ENCODE measurements at places on chromosomes 2 and 18. TPM values are rescaled to one million over a fixed set of nuclear protein-coding genes. Genes with fewer than 3 reads are reported as not detected.

MATN3 gene
- not detected for polyA plus RNA-seq

NEU2 gene
- not detected for polyA plus RNA-seq

PROC gene
- 0.17 TPM for polyA plus RNA-seq

FBLN7 gene
- not detected for polyA plus RNA-seq

INHA gene
- not detected for polyA plus RNA-seq

DAPL1 gene
- polyA plus RNA-seq = not detected

NTSR2 gene
- not detected for polyA plus RNA-seq

DNA sequence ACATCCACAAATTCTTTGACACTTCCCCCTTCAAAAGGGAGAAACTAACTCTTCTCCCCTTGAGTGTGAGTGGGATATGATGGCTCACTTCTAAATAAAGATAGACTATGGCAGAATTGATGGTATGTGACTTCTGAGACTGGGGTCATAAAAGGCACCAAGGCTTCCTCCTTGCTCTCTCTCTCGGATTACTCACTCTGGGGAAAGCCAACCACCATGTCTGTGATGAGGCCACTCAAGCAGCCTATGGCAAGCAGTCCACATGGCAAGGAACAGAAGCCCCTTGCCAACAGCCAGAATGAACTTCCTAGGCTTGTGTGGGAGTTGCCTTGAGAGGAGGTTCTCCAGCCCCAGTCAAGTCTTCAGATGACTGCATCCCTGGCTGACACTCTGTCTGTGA, 43.6 kb downstream of the KIAA2012 start:
- no peak overlapping the region for H3K27ac ChIP-seq
- H3K4me1 ChIP-seq = peaks cover 23% of the 10 kb centered on the region
- no peak overlapping the region for H3K4me3 ChIP-seq
- H3K27me3 ChIP-seq = no peaks in the 10 kb centered on the region

DNA sequence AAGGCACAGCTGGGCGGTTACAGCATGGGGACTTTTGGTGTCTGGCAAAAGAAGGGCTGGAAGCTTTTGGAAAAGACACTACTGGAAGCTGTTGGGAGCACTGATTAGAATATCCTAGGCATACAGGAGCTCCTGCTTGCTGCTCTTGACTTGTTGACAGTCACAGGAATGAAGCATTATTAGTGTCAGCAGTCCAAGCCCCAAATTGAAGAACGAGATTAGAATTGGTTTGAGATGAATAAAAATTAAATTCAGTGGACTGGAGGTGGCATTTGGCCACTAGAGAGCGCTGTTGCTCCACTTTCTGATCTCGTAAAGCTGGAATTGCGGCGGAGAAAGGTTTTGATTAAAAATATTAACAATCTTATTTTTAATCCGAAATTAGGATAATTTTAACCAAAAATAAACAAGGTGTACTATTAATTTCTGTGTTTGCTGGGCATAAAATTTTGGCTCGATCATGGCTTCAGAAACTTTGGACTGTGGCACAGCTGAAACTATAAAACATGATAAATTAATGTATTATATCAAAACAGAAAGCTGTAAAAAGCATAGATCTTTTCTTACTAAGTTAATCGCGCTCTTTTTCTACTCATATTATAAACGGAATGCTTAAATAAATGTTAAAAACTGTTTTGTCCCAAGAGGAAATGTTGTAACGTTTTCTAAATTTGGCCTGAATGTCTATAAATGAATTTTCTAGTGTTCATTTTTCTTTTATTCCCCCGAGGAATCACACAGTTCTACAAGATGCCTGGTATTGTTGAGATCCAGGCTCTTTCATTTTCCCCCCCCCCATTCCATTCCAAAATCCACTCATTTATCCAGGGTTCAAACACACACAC, 2.4 kb upstream of the HOXD8 start:
- peaks cover 82% of the 10 kb centered on the region for H3K27me3 ChIP-seq
- no peak overlapping the region for H3K27ac ChIP-seq
- no peak overlapping the region for H3K4me3 ChIP-seq
- DNase-seq = peak; percentile 58
- peaks cover 11% of the 10 kb centered on the region for H3K4me1 ChIP-seq
- no peaks in the 10 kb centered on the region for H3K36me3 ChIP-seq

- peaks cover 32% of the 10 kb centered on the region for H3K4me1 ChIP-seq
- H3K4me3 ChIP-seq = no peak overlapping the region
- H3K27me3 ChIP-seq = peaks cover 93% of the 10 kb centered on the region
- no peaks in the 10 kb centered on the region for H3K36me3 ChIP-seq
- H3K27ac ChIP-seq = no peak overlapping the region
- no peak for DNase-seq
These were observed 51.5 kb downstream of the SETBP1 start for GRCh38 chr18:44732238-44732563.

DNA sequence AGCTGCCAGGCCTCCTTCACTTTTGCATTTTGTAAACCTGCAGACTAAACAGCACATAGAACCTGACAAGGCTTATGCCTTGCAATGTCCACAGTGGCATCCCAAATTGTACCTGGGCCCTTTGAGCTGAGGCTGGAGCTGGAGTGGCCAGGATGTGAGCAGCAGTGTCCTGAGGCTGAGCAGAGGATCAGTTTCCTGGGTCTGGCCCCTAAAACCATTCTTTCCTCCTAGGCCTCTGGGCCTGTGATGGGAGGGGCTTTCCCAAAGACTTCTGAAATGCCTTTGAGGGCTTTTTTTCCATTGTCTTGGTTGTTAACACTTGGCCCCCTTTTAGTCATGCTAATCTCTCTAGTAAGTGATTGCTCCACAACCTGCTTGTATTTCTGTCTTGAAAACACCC, 32.8 kb downstream of the FSIP2 start:
- H3K27ac ChIP-seq = no peak overlapping the region
- no peaks in the 10 kb centered on the region for H3K36me3 ChIP-seq
- H3K4me3 ChIP-seq = no peak overlapping the region
- no peaks in the 10 kb centered on the region for H3K27me3 ChIP-seq
- no peak for DNase-seq

- H3K4me3 ChIP-seq = no peak overlapping the region
- no peaks in the 10 kb centered on the region for H3K36me3 ChIP-seq
- peaks cover 18% of the 10 kb centered on the region for H3K4me1 ChIP-seq
- H3K27me3 ChIP-seq = no peaks in the 10 kb centered on the region
These were observed 106.7 kb downstream of the DTNB start for GRCh38 chr2:25566694-25567093.

GRCh38 chr2:29583104-29583503, 338.3 kb downstream of the ALK start:
- H3K4me3 ChIP-seq = no peak overlapping the region
- no peaks in the 10 kb centered on the region for H3K4me1 ChIP-seq
- H3K27me3 ChIP-seq = no peaks in the 10 kb centered on the region
- H3K27ac ChIP-seq = no peak overlapping the region
- no peaks in the 10 kb centered on the region for H3K36me3 ChIP-seq

DNA sequence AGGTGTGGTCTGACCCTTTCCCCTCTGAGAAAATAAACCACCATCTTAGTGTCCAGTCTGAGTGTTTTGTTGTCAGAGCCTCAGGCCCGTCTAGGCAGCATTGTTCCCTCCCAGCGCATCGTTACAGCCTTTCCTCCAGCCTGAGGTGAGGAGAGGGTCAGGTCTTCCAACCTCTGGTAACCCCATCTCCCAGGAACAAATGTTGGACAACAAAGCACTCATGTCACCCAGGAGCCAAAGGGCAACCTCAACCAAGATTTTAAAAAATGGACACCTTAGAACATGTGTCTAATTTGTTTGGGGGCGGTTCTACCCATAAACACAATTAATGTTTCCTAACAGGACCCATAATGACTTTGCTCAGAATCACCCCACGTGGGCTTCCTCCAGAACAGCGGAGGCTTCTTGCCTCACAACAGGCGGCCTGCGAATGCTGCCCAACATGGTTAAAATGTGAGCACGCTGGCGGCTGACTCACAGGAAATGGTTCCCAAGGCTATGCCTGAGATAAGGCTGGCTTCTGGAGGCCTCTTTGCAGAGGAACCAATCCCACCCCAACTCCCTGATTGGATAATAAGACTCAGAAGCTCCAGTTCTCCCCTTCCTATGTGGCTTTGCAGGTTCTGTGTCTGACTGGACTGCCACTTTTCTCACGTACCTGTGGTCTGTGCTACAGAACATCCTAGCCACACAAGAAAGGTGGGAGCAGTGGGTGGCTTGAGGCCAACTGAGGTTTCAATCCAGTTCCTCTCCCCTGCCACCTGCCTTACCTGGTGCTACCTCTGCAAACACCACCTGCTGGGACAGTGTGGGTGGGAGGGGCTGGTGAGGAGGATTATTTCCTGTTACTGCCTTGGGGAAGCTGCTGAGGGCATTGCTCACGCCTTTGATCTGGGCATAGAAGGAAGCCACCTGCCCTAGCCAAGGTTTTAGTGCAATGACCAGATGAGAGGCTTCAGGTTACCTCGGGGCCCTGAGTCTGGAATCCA, 108.8 kb downstream of the B3GNT2 start:
- peak overlapping the region; percentile 90 for H3K27ac ChIP-seq
- H3K4me3 ChIP-seq = no peak overlapping the region
- H3K36me3 ChIP-seq = no peaks in the 10 kb centered on the region
- DNase-seq = peak; percentile 85
- peaks cover 70% of the 10 kb centered on the region for H3K4me1 ChIP-seq
- no peaks in the 10 kb centered on the region for H3K27me3 ChIP-seq

GRCh38 chr18:73688851-73689711, 458.6 kb downstream of the FBXO15 start:
- H3K4me3 ChIP-seq = no peak overlapping the region
- H3K27ac ChIP-seq = no peak overlapping the region
- H3K4me1 ChIP-seq = peaks cover 4% of the 10 kb centered on the region
- DNase-seq = peak; percentile 6

Data from CD14-positive monocyte (primary cell).